Right ventricle myocardium inferior (tissue), 1 donor: ENCODE measurements at places on chromosomes 4 and X. TPM values are rescaled to one million over a fixed set of nuclear protein-coding genes. Genes with fewer than 3 reads are reported as not detected.

EVC2 gene
- 1.2 TPM for total RNA-seq

SHOX gene
- not detected for total RNA-seq

FGF2 gene
- total RNA-seq: 5.5 TPM

ADAMTS3 gene
- 0.24 TPM for total RNA-seq

IGBP1 gene
- 47.8 TPM for total RNA-seq

FANCB gene
- 0.54 TPM for total RNA-seq

RNF212 gene
- total RNA-seq: 1.7 TPM

FAT4 gene
- total RNA-seq: 6.5 TPM

SLC26A1 gene
- not detected for total RNA-seq

UCP1 gene
- total RNA-seq: not detected

NLGN4X gene
- 3.3 TPM for total RNA-seq

CT55 gene
- total RNA-seq: not detected

SEC31A gene
- total RNA-seq: 85.6 TPM

PDCL2 gene
- not detected for total RNA-seq

NAP1L2 gene
- total RNA-seq: 5.8 TPM

ELF4 gene
- total RNA-seq: 2.8 TPM

TXK gene
- 1.0 TPM for total RNA-seq

PAGE4 gene
- not detected for total RNA-seq

MGAT4D gene
- not detected for total RNA-seq
